NCI-H524 treated with DMSO at 0.1 percent for 48 hours (cell line): ENCODE measurements at places on chromosomes 11 and 22.

DNA sequence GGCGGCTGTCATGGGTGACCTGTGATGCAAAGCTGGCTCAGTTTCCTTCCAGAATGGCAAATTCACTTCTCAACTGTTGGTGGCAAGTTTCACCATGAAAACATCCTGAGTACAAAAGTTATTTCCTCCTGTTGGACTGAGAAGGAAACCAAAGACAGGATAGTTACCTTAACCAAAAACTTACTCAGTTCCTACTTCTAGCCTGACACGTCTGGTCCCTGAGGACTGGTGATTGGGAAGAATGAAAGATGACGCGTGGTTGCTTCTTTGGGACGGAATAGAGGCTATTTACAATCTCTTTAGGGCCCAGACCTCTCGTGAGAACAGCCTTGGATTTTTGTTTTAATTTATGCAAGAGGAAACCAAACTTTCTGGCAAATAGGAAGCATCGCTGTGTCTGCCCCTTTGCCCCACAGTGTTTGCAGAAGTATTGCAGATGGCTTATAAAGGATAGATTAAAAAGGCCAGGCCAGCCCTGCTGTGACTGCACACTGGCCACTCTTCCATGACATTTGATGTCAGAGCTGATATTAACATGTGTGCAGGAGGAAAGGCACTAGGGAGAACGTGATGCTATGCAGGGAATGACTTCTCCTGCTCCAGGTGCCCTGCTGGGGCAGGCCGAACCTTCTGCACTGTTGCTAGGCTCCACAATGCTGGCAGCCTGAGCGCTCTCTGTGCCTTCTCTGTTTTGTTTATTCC lies 7.6 kb downstream of the VPS26B start:
- no peak for DNase-seq

DNA sequence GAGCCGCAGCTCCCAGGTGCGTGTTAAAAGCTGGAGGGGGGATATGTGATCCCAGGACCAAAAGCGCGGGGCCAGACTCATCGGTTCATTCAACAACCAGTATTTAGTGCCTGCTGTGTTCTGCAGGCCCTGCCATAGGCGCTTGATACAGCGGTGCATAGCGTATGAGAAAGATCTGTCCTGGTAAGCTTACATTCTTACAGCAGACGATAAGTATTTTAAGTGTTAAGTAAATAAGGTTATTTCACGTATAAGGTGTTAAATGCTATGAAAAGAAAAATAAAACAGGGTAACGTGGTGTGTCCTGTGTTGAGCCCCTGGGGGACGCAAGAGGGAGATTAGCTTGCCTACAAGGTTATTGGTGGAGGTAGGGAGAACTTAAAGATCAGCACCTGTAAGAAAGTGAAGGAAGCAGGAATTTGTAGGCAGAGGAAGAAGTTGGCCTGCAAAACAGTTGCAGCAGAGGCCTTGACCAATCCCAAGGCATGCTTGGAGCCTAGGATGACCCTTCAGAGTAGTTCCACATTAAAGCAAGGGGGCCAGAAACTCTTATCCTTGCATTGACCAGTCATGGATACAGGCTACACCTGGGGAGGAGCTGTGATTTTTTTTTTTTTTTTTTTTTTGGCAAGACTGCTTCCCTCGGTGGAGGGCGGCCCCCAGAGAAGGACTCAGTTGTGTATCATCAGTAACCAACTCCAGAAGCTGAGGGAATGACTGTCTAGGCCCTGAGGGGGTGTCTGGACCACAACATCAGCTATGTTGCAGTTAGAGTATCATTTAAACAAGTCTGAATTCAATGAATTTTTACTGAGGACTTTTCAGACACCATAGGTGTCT lies 487 bp upstream of the LIPT2 start:
- DNase-seq = peak; percentile 44

DNA sequence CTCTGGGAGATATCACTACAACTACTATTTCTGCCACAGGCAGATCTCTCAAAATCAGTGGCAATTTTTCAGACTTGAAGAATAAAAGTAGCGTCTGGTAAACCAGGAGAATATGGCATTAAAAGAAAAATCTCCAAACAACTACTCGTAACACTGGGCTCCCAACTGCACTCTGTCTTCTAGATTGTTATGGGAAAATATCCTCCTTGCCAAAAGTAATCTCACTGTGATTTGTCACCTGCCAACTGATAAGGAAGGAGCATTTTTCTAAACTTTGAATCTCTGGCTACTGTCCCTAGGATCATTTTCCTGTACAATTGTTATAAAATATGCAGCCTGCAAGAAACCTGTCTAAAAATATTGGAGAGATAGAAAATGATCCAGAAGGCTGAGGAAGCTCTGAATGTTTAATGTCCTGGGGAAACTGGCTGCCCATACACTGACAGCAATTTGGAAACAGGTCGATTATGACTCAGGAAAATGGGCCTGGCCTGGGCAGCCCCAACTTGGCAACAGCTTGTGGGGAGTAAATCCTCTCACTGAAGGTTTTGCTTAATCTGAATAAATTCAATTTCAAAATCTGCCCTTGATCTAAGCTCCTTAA lies 90.5 kb upstream of the DBX1 start:
- DNase-seq = peak; percentile 58

- DNase-seq = no peak
Observed at GRCh38 chr11:22786475-22786874, 43.1 kb downstream of the SVIP start.

GRCh38 chr11:95072948-95073347 lies 6.2 kb downstream of the SRSF8 start:
- no peak for DNase-seq

GRCh38 chr22:28711820-28712777 lies 29.5 kb downstream of the CHEK2 start:
- DNase-seq = no peak

GRCh38 chr11:18000760-18001159 lies 12.1 kb downstream of the SERGEF start:
- no peak for DNase-seq

- no peak for DNase-seq
Observed at GRCh38 chr11:35257281-35257680, 118.3 kb downstream of the CD44 start.

DNA sequence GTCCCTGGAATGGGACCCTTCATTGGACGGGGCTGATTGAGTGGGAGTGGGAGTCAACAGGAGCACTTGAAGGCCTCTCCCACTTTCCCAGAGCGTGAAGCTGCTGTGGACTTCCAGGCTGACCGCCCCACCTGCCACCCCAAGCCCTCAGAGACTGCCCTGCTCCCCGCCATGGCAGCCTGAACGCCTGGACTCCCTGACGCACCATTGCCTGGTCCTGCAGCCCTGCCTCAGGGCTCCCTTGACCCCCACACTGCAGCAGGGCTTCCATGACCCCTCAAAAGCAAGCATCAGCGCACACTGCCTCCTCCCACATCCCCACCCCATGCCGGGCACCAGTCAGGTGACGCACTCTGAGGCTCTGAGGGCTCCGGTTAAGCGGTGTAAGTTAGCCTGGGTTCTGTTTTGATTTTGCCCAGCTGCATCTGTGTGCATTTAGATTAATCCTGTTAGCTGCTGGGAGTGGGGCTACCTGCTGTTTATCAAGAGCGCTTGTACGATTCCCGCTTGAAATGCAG lies 39.4 kb downstream of the TRIM29 start:
- peak; percentile 82 for DNase-seq

GRCh38 chr11:65156926-65157325 lies 13.1 kb upstream of the SPDYC start:
- no peak for DNase-seq

DNA sequence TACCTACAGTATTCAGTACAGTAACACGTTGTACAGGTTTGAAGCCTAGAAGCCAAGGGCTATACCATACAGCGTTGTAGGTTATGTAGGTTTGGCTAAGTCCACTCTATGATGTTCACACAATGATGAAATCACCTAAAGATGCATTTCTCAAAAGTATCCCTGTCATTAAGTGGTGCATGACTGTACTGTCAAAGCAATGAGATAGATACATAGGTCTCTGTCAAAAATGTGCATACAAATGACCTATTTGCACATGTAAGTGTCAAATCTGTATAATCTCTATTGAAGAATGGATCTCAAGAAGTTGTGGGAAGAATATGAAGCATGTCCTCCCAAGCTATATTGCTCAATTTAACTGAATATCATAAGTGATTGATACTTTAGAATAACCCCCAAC lies 11.9 kb upstream of the DDI1 start:
- DNase-seq = no peak

GRCh38 chr11:134317103-134317502 lies 14.7 kb upstream of the GLB1L2 start:
- DNase-seq = no peak

DNA sequence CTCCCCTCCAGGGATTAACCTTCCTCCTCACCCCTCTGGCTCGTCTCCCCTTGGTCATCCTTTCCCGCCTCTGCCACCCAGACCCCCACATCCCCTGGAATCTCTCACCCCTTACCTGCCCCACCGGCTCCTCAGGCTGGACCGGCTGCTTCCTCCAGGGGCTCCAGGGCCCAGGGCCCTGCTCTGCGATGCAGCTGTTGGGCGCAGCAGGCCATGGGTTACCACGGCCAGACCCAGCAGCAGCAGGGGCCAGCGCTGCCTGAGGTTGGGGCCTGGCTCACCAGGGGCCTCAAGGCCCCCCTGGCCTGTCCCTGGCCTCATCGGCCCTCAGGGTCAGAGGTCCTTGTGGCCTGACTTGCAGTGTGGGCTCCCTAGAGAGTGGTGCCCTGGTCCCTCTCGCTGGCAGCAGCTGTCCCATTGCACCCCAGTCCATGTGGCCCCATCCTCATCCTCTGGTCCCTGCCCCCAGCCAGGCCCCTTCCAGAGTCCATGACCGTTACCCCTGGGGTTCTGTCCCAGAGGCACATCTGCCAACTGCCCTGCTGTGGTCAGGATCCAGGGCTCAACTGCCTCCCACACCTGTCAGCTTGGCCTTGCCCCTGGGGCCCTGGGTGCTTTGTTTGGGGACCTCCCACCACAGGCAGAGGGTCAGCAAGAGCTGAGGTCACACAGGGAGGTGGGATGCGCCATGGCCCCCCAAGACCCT lies at the start of gene IGLL1:
Gene IGLL1, minus strand, starts transcription at position 421 of the 706 bp plus-strand sequence. Its CDS starts 100 bp downstream, at position 321.
- DNase-seq = no peak

DNA sequence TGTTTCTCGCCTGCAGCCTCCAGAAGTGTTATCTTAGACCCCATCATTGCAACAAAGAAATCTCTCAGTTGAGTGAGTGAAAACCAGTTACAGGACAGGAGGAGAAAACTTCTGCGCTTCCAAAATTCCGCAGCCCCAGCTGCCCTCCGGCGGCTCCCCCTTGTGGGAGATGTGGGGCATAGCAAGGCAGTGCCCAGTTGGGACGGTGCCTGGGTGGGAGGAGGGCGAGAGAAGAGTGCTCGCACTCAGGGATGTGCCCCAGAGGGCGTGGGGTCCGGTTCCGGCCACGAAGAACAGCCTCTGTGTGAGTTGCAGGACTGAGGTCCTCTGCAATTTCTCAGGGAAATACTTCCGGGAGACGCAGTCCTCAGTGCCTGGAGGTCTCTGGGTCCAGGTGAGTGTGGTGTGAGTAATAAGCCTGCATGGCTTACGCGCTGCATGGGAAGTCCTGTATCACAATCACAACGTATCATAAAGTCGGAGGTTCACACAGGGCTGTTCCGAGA lies 87.0 kb upstream of the BLID start:
- DNase-seq = no peak
